ENCODE measurements at places on chromosomes 3 and 15. TPM values are rescaled to one million over a fixed set of nuclear protein-coding genes. Genes with fewer than 3 reads are reported as not detected.

Gene CLRN1
- not detected for total RNA-seq

Gene POLQ
- 1.5 TPM for total RNA-seq

Gene DPPA2
- total RNA-seq, result not detected

Gene ZNF385D
- total RNA-seq, result 2.9 TPM

Gene CLPX
- 46.7 TPM for total RNA-seq

Gene SERINC4
- not detected for total RNA-seq

Gene ECE2
- not detected for total RNA-seq

Gene LRRIQ4
- 0.29 TPM for total RNA-seq

Gene ACAN
- 12.7 TPM for total RNA-seq

Gene BBX
- total RNA-seq, result 63.4 TPM

Gene AHSG
- not detected for total RNA-seq

Gene STRA6
- 0.36 TPM for total RNA-seq

Gene IL5RA
- total RNA-seq, result not detected

Gene ATP10A
- 32.9 TPM for total RNA-seq

Gene SCN10A
- not detected for total RNA-seq

Gene PTPN23
- total RNA-seq, result 30.0 TPM
